ENCODE measurements at places on chromosomes 7 and 10.

GRCh38 chr7:124672011-124672410 lies 93.6 kb downstream of the GPR37 start:
- no peak for DNase-seq

DNA sequence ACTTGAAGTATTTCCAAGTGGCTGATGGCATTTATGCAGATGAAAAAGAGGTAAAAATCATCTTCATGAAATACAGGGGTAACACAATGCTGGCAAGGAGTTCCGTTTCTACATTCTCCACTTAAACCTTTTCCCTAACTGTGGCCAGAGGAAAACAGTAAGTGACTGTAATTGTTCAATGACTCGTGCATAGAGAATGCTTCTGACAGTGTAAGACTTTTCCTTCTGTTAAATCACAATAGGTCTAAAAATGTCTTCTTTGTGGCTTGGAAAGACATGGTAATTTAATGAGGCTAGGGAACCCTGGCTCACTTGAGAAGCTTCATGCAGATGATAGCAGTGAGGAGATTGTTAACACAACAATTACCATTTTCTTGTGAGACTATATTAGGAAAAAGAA lies 50.3 kb upstream of the RSU1 start:
- DNase-seq, result no peak

DNA sequence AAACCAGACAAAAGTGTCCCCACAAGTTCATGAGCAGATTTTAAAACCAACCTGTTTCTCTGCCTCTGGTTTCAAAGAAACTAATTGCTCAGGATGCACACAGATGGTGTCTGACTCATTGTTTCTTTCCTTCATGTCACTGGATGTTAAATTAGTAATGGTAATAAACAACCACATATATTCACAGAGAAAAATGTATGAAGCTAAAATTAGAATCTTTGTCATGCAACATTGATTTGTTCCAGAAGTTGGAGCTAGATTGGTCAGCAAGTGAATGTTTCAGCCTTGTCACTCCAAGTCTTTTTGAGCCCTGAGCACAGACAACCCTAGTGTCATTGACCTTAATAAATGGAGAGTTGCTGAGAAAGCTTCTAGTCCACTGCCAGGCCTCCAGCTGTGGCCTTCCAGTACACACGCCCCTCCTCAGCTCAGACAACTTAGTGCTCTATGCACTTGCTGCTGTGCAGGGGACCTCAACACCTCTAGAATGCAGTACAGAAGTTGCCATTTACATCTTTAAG lies 175.9 kb downstream of the CCDC71L start:
- no peak for DNase-seq

DNA sequence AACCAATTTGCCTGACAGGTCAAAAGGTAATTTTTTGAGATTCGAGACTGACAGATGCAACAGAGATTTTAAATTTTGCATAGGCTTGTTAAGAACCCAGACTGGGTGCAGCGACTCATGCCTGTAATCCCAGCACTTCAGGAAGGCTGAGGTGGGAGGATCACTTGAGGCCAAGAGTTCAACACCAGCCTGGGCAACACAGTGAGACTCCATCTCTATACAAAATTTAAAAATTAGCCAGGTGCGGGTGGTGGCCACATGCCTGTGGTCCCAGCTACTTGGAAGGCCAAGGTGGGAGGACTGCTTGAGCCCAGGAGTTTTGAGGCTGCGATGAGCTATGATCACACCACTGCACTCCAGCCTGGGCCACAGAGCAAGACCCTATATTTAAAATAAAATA lies 34.6 kb downstream of the AMZ1 start:
- DNase-seq, result no peak

- no peak for DNase-seq
These were observed 378.4 kb upstream of the NRP1 start for GRCh38 chr10:33712825-33713224.

GRCh38 chr7:130960208-130960988 lies 226.4 kb upstream of the KLF14 start:
- no peak for DNase-seq

DNA sequence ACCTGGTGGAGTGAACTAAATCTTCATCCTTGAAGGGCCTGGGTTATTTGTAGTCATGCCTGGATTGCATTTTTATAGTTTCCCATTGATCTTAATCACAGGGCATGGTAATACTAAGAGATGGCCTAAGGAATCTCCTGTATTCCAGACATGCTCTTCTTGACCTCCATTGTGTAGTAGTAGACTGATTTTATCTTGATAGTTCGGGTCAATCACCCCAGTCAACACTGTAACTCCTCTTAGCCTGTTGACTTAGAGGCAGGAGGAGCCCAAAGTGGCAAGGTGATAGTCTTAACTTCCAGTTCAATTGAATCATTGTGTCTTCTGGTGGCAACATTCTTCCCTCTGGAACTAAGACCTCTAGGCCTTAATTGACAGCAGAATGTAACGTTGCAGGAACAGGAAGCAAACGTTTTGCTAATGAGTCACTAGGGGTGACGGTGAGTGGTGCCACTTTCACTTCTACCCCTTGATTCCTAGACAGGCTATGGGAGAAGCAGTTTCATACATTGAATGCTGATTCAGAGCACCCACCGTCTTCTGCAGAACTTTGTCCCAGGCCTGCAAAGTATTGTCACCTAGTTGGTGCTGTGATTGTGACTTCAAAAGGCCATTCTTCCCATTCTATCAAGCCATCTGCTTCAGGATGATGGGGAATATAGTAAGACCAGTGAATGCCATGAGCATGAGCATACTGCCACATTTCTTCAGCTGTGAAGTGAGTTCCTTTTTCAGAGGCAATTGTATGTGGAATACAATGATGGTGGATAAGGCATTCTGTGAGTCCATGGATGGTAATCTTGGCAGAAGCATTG lies 24.0 kb upstream of the PAPSS2 start:
- no peak for DNase-seq

All from NCI-H2081 treated with DMSO at 0.1 percent for 48 hours (cell line).